Activated CD4-positive, CD25-positive, alpha-beta regulatory T cell (primary cell): ENCODE measurements at places on chromosomes 2 and 18.

GRCh38 chr2:119699016-119699606 is 20.1 kb downstream of the TMEM177 start:
- DNase-seq, result no peak

DNA sequence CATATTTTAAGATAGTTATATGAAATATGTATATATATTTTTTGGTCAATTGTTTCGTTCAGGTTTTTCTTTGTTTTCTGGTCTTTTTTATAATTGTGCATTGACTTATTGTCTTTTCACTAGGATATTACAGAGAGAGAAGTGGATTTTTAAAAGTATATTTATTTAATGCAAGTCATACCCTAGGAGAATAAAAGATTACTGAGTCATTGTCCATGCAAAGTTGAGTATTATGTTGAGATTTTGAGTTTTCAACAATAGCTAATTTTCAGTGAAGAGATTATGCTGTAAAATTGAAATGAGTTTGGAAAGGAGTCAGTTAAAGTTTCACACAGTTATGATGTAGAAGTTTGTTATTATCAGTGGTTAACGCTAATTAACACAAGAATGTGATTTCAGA is 203.6 kb upstream of the SPRED2 start:
- no peak for DNase-seq

DNA sequence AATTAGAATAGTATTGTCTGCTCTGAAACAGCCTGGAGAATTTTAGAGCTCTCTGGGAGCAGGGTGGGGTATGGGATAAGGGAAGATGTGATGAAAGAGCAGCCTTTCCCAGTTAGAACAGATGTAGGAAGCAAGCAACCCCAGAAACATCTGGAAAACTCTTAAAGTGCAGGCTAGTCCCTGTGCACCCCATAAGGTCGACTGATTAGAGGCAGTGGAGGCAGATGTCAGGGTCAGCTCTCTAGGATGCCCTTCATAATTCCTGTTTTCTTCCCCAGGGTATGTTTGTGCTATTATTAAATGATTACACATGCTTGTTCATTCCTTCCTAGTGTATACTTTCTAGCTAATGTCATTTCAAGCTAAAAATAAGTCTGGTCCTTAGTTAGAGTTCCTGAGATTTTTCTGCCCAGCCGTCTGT is 41.7 kb downstream of the PTPRM start:
- DNase-seq, result no peak

DNA sequence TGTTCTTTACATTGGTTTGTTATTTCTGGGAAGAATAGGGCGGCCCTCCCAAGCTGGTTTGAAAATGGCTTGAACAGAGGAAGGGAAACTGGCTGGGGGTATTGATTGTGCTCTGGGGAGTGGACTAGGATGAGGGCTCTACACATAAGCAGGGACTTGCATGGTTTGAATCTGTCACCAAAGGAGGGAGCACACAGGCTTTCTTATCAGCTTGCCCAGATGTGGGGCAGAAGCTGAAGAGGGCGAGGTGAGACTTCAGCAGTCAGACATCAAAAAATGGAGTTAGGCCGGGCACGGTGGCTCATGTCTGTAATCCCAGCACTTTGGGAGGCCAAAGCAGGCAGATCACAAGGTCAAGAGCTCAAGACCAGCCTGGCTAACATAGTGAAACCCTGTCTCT is 7.2 kb upstream of the RAB12 start:
- DNase-seq, result no peak

DNA sequence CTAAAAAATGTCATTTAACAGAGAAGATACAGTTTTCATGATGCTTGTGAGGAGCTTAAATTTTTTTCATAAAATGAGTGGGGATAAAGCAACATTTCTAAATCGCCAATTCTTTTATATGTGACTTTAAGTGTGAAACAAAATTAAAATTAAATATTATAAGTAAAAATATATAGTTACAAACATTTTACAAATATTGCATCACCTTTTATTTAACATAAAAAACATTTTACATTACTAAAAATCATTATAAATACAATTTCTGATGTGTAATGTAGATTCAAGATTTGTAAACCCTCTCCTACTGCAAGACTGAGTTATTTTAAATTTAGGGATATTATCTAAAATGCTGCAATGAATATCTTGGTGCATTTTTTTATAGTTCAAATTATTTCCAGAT is 44.4 kb upstream of the GATA6 start:
- no peak for DNase-seq

DNA sequence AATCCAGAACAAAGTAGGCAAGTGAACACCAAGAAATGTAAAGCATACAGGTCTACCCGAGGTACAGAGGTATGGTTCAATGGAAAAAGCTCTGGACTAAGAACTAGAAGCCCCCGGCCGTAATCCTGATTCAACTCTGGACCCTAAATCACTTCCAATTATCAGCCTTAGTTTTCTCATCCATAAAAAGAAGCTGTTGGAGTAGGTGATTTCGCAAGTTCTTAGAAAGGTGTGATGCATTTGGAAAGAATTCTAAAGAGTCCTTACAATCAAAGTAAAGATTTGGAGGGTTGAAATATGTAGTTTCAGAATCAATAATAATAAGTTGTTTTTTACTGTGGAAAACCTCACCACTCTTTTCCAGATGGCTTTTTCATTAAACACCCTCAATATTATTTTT is 622.1 kb upstream of the ID2 start:
- DNase-seq, result no peak

DNA sequence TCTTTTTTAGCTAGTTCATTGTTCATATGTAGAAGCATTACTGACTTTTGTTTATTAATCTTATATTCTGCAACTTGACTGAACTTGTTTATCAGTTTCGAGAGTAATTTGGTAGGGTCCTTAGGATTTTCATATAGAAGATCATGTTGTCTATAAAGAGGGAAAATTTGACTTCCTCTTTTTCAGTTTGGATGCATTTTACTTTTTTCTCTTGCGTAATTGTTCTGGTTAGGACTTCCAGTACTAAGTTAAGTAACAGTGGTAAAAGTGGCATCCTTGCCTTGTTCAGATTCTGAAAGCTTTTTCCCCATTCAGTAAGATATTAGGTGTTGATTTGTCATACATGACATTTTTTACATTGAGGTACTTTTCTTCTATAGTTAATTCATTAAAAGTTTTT is 726.0 kb downstream of the KCNJ3 start:
- DNase-seq, result no peak

GRCh38 chr18:13414102-13414501 is 195.5 kb downstream of the LDLRAD4 start:
- DNase-seq, result no peak

DNA sequence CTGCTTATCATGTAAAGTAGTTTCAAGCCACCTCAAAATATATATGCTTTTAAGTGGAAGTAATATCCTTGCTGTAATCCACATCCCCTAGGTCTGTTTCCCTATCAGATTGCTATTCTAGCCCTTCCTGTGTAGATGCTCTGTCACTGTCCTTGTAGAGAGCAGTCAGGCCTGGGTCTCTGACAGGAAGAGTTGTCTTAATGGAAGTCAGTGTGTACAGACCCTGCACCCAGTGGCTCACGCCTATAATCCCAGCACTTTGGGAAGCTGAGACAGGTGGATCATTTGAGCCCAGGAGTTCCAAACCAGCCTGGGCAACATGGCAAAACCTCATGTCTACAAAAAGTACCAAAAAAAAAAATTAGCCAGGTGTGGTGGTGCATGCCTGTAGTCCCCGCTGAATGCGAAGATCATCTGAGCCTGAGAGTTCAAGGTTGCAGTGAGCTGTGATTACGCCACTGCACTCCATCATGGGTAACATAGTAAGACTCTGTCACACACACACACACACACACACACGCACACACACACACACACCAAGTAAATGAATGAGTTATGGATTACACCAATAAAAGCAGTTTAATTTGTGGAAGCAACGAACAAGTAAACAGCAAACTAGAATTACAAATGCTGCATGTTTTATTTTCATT is 70.2 kb upstream of the DSC1 start:
- no peak for DNase-seq

- no peak for DNase-seq
Observed at GRCh38 chr2:33134086-33134771, 187.5 kb downstream of the LTBP1 start.

DNA sequence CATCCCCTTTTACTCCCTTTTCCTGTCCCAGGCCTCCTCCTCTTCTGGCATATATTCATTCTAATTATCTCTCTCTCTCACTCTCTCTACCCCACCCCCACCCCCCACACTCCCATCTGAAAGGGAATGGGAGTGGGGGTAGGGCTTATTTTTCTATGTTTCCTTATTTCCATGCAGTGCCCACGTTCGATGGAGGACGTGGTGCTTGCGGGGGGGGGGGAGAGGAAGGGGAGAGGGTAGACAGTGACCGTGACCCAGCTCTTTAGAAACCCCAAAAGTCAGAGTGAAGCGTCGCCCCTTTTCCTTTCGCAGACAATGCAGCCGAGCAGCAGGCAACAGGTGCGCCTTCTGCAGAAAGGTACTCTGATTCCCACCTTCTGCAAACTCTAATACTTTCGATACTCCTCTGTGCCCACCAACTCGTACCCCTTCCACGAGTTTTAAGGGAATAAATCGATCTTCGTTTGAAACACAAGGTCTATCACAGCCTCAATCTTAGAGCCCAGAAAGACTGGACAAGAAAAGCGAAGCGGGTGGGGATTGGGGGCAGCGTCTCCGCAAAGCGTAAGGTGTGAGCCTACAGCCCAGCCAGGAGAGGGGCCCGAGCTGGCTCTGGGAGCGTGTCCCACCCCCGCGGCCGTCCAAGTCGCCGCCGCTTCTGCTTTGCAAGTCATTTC is 891 bp upstream of the NR4A2 start:
- no peak for DNase-seq

GRCh38 chr2:37324536-37324785 is 172 bp downstream of the PRKD3 start:
- no peak for DNase-seq

GRCh38 chr2:3403587-3404334 is 24.3 kb downstream of the TRAPPC12 start:
- DNase-seq, result no peak
